ENCODE measurements at places on chromosomes 1 and 21.

DNA sequence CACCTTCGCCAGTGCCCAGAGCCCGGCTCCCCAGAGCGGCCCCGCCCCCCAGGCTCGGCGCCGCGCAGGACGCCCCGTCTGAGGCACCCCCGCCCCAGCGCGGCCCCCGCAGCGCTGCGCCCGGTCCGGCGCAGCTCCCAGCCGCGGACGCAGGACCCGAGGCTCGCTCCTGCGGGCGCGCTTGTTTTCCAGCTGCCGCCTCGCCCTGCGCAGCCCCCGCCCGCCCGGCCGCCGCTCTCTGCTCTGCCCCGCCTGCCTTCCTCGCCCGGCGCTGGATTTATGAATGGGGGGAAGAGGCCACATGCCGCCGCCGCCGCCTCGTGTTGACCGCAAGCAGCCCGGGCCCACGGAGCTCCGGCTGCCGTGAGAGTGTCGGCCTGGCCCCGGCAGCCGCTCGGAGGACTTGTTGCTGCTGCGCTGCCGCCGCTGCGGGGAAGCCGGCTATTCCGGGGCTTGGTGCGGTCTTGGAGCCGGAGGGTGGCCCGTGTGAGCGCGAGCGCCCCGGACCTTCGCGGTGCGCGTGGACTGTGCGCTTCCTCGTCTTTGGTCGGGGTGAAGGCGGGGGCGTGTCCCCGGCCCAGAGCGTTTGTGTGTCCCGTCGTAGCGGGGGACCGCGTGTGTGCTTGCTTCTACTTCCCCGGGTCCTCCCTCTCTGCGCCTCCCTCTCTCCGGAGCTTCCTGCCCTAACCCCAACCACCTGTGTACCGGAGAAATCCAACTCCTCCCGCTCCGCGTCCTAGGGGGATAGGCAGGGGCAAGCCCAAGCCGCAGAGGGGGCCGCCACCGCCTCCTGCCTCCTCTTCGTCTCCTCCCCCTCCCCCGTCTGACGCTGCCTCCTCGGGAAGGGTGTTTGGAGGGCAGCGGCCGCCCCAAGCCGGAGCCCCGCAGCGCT, 736 bp downstream of the KCNC4 start:
- no peak for DNase-seq

DNA sequence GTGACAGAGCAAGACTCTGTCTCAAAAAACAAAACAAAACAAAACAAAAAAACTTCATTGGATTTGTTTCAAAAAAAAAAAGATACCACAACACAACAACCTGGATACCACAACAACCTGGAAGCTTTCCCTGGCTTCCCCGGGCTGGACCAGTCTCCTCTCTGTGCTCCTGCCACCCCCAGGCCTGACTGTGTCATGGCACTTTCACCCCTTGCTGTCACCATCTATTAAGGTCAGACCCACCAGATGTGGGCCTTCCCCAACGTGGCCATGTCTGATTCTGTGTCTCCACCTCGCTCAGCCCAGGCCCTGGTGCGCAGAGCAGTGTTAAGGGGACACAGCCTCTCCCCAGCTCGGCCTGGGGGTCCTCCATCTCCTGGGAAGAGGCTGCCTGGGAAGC, 28.3 kb upstream of the ACOT11 start:
- DNase-seq: no peak

DNA sequence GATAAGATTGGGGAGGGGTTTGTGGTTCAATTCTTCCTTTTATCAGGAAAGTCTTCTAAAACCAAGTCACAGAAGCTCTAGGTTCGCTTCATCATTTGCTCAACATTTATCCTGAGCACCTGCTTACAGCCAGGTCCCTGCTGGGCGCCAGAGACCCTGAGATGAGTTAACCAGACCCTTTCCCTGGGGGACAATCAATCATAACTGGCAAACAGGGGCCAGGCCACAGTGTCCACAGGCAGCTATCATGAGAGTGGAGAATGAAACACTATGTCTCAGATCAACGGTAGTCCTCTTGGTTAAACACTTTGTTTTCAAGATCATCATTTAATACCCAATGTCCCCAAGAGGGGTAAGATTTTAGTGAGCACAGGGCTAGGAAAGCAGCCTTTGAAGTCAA, 146.8 kb downstream of the BEND5 start:
- no peak for DNase-seq

DNA sequence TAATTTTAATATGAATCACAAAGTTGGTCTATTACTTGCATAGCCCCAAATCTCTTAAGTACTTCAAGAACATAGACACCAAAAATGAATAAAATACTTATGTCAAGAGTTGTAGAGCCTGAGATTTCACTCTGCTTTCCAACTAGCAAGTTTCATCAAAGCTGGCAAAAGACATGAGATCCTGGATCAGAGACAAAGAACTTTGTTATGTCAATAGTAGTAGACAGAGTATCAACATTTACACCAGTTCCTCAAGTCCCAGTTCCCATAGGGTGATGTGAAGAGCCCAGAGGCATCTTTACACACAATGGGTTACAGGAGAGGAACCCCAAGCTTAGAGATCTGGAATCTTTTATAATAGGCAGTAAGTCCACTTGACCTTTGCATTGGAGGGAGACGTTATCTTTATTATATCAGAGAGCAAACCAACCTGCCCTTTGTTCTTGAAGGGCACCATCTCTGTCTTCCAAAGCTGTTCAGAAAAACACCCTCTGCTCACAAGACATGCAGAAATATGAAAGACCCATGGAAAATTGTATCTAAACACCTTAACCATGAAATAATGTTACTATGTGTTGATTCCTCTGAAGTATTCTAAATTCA, 174.4 kb upstream of the GALNT2 start:
- no peak for DNase-seq

DNA sequence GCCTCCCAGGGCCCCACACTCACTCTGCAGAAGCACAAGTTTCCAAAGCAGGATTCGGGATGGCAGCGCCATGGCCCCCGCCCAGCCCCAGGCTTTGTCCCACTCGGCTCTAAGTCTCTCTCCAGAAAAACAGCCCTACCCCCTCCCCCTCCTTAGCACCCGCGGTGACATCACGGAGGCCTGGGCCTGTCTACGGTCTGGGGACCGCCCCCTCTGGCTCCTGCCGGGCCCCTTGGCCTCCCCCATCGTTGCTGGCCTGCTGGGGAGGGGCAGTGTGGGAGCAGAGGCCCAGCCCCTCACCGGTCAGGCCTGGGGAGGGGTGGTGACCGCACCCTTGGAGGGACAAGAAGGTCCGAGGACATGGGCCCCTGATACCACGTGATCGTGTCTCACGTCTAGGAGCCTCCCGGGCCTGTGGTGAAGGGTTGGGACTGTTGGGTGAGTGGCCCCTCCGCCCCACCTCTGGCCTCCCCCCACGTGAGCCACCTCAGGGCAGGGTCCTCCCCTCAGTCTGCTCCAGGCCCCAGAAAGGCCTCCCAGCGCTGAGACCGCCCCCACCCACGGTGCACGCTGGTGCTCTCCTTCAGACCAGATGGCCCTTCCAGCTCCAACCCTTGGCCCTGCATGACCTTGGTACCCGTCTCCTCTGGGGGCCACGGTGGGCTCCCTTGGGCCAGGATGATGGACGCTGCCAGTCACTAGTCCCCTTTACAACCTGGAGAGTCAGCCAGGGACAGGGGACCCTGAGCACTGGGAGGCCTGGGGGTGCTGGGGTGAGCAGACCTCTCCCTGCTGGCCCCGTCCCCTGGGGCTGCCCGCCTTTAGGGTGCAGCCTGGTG, at the start of gene MXRA8:
Gene MXRA8 (minus strand): TSS at position 123 of the 839 bp plus-strand sequence. CDS start 51 bp downstream, at position 72.
- DNase-seq: no peak

- no peak for DNase-seq
Measured at GRCh38 chr1:14871218-14871970, 272.9 kb downstream of the KAZN start.

DNA sequence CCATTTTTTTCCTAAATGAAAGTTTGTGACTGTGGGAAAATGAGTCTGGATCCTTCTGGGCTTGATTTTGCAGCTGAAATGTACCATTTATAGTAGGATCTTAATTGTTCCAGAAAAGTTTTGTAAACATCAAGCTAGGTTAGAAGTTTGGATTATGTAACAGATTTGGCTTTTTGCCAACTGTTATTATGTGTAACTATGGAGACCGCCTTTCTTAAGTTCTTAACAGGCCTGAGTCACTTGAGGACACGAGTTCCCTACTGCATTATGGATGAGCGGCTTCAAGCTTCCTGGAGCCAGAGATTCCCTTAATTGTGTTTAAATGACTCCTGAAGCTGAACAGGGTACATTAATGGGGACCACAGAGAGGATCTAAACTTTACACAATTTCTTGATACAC, 22.2 kb downstream of the SLC25A33 start:
- peak; percentile 84 for DNase-seq

GRCh38 chr1:42456754-42457089, 379 bp downstream of the PPCS start:
- no peak for DNase-seq

DNA sequence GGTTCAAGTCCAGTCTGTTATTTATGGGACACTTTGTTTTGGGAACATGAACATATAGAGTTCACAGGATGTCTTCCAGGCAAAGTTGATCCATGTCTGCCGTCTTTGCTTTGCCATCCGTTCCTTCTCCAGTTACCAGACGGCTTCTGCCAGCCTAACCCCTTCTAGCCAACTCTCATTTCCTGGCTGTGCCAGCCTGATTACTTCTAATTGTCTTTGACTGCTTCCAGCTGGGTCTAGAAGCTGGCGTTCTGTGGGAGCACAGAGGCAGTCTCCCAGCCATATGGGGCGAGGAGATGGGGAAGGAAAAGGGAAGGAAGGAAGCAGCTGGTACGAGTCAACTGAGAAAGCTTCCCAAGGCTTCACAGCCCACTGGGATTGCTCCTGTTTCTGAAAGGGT, 3.1 kb upstream of the HUNK start:
- no peak for DNase-seq

DNA sequence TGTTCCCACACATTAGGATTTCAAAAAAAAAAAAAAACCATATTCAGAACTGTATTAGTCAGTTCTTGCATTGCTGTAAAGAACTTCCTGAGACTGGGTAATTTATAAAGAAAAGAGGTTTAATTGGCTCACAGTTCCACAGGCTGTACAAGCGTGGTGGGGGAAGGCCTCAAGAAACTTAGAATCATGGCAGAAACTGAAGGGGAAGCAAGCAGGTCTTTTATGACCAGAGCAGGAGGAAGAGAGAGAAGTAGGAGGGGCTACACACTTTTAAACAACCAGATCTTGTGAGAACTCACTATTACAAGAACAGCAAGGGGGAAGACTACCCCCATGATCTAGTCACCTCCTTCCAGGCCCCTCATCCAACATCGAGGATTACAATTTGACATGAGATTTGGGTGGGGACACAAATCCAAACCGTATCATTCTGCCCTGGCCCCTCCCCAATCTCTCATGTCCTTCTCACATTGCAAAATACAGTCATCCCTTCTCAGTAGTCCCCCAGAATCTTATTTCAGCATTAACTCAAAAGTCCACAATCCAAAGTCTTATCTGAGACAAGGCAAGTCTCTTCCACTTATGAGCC, 51.8 kb downstream of the POU2F1 start:
- DNase-seq: no peak

DNA sequence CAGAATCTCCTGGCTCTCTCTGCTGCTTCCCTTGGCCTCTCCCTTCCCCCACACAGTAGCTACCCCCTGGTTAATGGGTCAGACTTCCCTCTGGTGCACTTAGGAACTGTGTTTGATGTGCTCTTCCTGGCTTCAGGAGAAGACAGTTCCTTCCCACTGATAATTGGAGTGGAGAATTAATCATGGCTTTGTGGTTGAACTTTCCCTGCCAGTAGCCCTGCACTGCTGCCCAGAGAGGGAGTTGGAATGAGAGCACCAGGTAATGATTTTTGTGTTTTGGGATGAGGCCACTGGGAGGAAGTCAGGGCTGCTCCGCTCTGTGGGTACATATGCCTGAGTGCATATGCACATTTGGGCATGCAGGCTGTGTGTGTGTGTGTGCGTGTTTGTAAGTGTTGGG, 39.7 kb upstream of the PADI2 start:
- no peak for DNase-seq

DNA sequence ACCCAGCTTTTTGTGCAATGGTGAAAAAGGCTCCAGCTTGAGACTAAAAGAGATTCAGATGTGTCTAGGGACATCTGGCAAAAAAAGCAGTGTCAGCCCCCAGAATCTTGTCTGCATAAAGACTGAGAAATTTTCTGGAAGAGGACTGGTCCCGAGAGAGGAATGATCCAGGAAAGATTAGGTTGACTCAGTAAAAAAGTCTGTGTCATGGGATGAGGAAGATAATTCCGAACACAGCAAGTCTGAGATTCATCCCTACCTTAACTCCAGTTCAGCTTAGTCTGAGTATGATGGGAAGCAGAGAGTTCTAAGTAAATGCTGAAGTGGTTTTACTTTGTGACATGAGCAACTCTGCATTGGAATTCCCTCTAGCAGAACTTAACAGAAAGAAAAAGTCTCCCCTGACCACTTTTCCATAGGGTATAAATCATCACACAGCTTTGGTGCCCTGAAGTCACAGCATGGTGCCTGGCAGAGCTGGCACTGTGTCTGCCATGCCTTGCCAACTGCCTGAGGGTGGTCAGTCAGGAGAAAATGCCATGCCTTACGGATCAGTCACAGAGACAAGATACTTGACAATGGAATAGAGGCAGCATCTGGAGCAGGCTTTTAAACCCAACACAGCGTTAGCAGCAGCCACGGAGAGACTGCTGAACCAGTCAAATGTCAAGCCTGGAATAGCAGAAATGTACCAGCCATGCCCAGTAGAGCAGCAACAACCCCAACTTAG, 153.4 kb downstream of the ZC3H11B start:
- DNase-seq: no peak

DNA sequence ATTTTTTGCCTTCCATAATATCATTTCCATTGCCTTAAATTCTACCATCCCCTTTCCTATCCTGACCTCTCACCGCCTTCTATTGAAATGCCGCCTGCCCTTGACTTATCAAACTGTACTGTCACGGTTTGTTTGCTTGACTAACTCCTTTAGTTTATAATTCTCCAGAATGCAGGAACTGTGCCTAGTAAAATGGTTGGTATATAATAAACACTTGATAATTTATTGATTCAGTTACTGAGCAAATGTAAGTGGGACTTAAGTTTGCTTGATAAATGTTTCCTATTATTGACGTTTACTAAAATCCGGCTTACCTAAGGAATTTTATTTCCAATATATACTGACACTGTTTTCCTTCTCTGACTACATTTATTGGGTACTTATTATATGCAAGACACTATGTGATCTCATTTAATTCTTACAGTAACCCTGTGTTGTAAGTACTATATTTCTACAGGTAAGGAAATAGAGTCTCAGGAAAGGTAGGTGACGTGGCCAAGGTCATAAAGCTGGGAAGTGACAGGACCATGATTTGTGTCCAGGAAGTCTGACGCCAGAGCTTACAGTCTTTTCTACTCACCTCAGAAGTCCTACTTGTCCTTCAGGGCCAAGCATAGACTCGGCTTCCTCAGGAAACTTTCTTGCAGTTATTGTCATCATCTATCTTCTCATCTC, 35.7 kb downstream of the DPT start:
- DNase-seq: no peak

Measured in glomerular endothelial cell (primary cell).